ENCODE measurements at places on chromosomes 6 and 20.

DNA sequence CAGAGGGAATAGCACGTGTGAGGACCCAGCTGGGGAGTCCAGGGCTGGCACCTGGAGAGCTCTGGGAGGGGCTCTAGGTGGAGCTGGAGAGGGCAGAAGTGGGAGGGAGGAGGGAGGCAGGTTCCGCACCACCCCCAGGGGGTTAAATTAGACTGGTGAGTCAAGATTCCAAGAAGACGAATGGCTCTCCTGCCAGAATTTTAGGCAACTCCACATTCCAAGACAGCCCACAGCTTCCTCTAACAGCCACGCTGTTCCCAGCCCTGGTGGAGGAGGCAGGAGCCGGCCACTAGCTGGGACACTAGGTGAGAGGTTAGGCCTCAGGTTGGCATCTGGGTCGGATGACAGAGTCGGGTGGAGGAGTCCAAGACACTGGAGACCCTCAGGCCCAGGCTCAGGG is 60.2 kb downstream of the TFAP2C start:
- DNase-seq: no peak

DNA sequence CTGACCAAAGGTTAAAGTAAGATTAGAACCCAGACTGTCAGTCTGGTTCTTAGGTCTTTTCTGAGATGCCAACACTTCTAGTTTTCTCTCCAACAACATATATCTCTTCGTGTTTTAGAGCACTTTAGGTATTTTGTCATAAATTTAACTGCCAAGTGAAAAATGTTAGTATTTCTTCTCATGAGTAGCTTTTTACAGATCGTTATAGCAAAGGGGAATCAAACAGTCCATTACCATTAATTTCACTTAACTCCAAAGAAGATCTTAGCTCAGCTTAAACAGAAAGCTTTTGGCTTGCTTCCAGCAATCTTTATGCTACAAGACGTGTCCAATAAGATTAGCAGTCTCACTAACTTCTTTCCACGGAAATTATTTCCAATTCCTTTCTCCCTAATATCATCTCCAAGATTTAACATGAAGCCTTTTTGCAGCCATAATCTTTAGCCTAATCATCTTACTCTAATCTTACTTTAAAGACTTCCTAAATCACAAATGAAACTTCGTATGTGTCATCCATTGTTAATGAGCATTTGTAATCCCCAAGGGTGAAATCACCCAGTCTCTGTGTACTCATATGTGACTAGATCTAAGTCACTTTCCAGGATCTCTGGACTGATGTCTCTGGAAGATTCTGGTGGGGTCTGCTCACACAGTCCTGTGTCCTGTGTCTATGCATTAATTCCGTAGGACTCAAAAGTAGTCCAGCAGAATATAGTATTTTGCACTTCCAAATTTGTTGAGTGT is 38.7 kb downstream of the MOXD1 start:
- peak; percentile 48 for DNase-seq

GRCh38 chr20:53578492-53579222 is 15.0 kb downstream of the ZNF217 start:
- DNase-seq: peak; percentile 89

GRCh38 chr6:383856-384255 is 7.7 kb upstream of the IRF4 start:
- no peak for DNase-seq

GRCh38 chr6:131555992-131556391 is 17.0 kb upstream of the ARG1 start:
- no peak for DNase-seq

DNA sequence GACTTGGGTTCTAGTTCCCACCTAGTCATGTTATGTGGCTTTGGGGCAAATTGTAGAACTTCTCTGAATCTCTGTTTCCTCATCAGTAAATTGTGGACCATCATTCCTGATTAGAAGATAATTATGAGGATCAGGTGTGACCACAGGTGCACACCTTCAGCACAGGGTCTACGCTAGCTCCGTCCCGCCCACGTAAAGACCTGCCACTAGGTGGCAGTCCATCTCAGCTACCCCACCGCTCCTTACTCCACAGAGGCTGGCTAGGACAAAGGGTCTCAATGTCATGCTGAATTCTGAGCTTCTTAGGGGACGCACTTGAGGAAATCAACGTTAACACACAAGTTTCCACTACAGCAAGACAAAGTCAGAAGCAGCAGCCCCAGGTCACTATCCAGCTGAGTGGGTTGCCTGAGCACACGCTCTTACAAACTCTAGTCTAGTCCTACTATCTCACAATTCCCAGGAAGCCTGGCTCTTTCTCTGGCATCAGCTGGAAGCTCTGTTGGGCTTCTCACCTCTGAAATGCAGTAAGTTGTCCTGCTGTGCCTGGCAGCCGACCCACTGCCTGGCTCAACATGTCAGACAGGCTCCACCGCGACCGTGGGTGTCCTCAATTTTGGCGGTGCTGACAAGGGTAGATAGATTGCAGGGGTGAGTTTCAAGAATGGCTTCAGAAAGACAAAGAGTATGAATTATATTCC is 2.0 kb upstream of the PLCG1 start:
- DNase-seq: no peak

- DNase-seq: no peak
These were observed 92.3 kb upstream of the FUT9 start for GRCh38 chr6:95923518-95923917.

DNA sequence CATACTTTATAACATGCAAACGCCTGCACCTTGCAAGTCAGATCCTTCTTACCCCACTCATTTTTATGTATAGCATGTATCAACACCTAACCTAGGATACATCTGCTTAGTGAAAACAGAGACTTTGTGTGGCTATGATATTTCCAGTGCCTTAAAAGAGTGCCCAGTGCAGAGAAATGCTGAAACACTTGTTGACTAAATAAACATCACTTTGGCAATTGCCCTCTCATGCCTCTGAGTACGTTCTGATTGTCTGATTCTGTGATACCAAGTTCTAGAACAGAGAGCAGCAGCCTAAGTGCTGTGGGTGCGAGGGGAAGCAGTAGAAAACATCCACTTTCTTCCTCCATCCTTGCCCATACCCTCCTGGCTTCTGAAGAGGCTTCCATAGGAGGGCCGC is 13.6 kb downstream of the PLEKHG1 start:
- no peak for DNase-seq

- DNase-seq: no peak
These were observed 106.2 kb downstream of the FARS2 start for GRCh38 chr6:5367510-5367909.

GRCh38 chr20:421685-422250 is 13.7 kb downstream of the RBCK1 start:
- no peak for DNase-seq

Measured in kidney capillary endothelial cell (primary cell).